ENCODE measurements at places on chromosomes 13 and 19. TPM values are rescaled to one million over a fixed set of nuclear protein-coding genes. Genes with fewer than 3 reads are reported as not detected.

Gene IGSF23
- total RNA-seq, result 0.26 TPM

Gene LILRB2
- 0.05 TPM for total RNA-seq

Gene SLC27A5
- 28.6 TPM for total RNA-seq

Gene DZIP1
- total RNA-seq, result 9.5 TPM

Gene GPALPP1
- 11.0 TPM for total RNA-seq

Gene DCT
- not detected for total RNA-seq

Gene NCR1
- total RNA-seq, result not detected

Gene MIR17HG
- 1.5 TPM for total RNA-seq

Gene RFXAP
- total RNA-seq, result 1.2 TPM

Gene SRRM5
- 0.81 TPM for total RNA-seq

Gene ZNF610
- not detected for total RNA-seq

Gene URAD
- not detected for total RNA-seq

All from A549 treated with DMSO at 1 μM for 4 hours (cell line).